ENCODE measurements at places on chromosomes 5 and 9.
A peak's percentile ranks its signal among the peaks of the same experiment; 100 is the strongest.

DNA sequence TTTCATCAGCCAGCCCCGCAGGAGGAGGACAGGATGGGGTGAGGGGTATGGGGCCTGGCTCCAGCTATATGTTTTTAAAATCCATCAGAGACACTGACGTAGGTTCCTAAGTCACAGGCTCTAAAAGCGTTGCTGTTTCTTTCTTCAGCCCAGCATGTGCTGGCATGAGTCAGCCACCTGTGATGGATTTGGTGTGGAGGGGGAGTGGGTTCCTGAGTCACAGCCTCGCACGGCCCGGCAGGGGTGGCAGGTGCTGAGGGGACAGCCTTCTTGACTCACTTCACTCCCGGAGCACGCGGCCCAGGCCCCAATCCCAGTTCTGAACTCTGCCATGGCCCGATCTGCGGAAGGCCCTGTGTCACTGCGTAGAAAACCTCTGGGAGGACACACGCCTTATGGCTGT is 38.8 kb upstream of the RPL26L1 start:
- ATAC-seq: peak; percentile 87

- ATAC-seq: no peak
Measured at GRCh38 chr5:32638309-32638708, 53.0 kb downstream of the SUB1 start.

DNA sequence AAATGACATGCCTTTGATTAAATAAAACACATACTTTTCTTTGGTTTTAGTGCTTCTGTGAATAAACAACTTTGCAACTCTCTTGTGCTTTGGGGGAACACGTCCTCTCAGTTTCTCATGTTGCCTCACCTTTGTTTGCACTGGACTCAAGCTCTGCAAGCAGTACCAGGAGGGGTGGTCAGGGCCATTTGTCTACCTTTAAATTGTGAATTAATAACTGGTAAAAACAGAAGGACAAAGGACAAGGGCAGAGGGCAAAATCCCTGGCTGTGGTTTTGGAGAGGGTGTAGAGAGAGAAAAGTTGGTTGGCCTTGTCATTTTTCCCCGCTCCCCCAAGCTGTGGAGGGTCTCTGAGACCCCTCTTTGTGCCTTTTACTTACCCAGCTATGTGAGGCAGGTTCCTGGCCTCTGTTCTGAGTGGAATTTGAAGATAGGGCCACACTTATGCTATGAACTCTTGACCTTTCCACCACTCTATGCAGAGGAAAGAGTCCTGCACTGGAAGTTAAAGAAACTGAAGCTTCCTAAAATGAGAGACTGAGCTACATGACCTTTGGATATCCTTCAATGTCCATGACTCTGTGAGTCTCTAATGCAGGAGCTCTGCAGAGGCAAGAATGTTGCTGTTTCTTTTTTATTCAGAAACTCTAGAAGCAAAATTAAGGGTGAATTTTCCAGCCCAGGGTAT is 55.1 kb upstream of the MOCS2 start:
- ATAC-seq: no peak

DNA sequence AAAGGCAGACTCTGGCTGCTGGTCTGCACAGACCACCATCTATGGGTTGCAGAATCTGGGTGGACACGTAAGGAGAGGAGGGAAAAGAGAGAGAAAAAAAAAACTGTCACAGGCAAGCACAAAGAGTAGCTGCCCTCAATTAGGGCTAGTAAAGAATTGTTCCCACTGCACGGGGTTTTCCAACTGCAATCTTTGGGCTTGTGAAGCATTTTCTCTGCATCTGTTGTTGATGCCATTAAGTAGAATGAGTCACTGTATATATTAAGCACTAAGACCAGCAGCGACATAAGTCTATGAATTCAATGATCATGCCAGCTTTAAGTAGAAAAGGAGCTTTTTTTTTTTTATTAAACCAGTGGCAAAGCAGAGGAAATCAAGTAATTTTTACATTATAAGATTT is 40.2 kb downstream of the MED10 start:
- ATAC-seq: no peak
